Cardiac fibroblast (primary cell): ENCODE measurements at places on chromosomes 2 and 18.

GRCh38 chr2:68709421-68709911, 25.1 kb upstream of the ARHGAP25 start:
- DNase-seq = peak; percentile 65

DNA sequence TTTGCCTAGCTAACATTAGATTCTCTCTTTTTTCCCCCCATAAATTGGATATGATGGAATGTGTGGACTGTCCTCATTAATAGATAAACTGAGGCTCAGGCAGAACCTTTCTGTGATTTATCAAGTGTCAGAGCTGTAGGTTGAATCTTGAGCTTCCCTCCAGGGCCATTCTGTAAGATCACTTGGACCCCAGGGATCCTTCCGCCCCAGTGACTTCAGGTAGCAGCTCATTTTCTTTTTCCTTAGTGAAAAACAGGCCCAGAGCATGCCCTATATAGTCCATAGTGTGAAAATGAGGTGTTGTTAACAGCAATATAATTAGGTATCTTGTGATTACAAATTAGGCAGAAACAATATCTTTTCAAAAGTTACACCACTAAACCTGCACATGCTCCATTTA, 269.7 kb downstream of the ZNF385B start:
- no peak for DNase-seq

DNA sequence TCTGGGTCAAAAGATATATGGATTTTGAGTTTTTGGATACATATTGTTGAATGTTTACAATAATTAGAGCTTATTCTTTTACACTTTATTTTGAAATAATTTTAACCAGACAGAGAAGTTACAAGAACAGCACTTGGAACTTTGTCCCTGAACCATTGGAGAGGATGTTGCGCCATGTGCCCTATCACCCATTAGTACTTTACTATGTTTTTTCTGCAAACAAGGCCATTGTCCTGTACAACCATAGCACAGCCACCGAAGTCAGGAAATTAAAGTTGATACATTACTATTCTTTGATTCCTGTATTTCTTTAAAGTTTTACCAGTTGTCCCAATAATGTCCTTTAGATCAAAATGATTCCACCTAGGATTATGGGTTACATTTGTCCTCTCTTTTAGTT, 188.8 kb downstream of the ACKR3 start:
- DNase-seq = no peak

- no peak for DNase-seq
These were observed 90.4 kb downstream of the MARCHF4 start for GRCh38 chr2:216281876-216282275.

DNA sequence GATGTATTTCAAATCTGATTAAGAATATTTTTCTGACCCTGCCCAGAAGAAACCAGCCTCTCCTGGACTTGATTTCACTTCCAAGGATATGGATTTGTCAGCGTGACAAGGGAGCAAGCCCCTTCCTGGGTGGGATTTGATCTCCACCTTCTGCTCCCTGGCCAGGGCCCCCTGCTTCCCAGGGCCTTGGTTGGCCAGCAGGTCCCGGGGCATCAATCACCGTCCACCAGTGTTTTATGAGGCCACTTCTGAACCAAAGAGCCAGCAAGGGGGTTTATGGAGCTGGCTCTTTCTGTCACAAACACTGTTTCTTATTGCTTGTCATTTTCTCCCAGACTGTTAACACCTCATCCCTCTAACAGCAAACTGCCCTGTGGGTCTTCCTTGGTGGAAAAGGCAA, 320.5 kb upstream of the SKOR2 start:
- DNase-seq = no peak
